C1 segment of cervical spinal cord (tissue), 14 donors: ENCODE measurements at places on chromosomes 12 and 14.

- no peak for DNase-seq
Observed at GRCh38 chr14:99042381-99043266, 229.4 kb downstream of the BCL11B start.

- DNase-seq, result no peak
Observed at GRCh38 chr14:69887740-69888657, 8.8 kb downstream of the SMOC1 start.

DNA sequence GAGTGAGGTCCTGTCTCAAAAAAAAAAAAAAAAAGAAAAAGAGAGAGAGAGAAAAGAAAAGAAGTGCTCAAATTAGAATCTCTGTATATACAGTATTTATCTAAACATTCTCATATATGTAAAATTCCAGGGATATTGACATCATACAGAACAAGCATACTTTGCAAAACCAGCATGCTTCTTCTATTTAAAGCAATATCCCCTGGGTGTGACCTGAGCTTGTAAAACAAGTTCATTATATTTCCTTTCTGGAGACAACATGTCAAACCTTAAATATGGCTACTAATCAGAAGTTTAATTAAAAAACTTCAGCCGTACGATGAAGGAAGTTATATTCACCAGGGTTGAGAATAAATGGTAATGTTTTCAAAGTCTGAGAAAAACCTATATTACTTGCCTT is 175.8 kb upstream of the HMGA2 start:
- no peak for DNase-seq

- DNase-seq, result no peak
Observed at GRCh38 chr14:21868442-21869046, 194.9 kb upstream of the OR4E1 start.

DNA sequence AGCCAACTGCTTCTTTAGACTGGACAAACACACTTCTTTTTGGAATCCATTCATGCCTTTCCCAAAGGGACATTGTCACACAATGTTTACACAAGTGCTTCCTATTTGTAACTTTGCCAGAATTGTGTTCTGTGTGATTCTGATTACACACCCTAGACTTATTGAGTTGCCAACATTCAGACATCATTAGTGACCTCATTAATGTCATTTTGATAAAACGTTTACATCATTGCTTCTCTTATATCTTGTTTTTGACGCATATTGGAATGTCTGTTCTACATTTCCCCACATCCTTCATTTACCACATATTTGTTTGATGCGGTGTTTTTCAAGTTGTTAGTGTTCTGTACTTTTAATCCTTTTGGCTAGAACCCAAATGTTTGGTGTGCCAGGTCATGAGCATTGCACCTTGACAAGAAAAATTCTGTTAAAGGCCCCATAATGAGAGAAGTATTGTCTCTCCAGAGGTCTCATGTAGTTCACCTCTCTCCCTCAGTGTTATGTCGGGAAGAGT is 305.5 kb downstream of the AEBP2 start:
- no peak for DNase-seq

DNA sequence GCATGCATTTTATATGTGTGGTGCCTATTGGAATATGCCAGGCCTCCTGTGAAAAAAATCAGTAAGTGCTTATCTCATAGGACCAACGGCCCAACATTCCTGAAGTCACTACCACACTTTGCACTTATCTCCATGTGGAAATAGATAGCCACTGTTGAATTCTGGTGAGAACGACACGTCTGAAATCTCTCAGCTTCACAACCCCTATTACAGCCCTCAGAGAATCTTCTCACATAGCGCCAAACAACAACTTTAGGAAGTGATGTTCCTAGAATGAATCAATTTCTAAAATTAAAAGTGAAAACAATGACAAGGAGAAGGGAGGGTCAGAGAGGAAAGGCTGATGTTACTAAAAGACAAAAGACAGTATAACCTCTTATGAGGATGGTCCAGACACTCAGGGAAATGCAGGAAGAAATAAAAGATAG is 270.8 kb upstream of the BTG1 start:
- DNase-seq, result no peak

- no peak for DNase-seq
Observed at GRCh38 chr12:121355818-121356217, 3.6 kb upstream of the ANAPC5 start.

DNA sequence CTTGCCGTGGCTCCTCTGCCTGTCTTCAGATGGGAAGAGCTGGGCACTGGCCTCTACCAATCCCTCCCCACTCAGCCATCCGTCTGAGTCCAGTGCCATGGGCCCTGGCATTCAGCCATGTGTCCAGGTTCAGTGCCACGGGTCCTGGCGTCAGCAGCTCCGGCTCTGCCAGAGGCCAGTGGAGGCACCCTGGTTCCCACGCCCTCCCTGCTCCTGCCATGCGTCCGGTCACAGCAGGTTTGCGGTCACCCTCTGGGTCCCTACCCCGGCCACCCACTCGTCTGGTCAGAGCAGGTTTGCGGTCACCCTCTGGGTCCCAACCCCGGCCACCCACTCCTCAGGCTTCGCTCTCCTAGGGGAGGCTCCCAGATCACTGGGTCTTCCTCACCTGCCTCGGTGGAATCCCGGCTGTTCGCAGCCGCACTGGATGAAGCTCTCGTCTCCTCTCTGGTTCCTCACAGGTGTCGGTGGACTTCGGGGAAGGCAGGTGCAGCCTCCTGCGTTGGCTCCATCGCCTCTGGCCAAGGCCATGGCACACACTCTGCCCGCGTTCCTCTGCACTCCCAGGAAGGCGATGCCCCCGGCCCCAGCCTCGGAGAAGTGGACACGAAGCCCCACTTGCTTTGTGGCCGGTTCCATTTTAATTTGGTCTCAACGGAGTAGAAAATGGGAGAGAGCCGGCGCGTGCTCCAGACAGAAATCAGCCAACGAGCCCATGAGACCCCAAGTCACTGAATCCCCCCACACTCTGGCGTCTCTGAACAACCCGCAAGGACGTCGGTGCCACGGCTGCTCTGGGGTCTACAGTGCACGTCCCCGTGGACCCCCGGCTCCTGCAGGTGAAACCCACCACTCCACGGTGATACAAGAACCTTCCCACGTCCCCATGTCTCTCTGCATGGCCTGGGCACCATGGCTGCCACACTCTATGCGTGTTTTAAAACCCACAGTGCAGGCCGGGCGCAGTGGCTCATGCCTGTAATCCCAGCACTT is 47.8 kb upstream of the FBRSL1 start:
- no peak for DNase-seq

DNA sequence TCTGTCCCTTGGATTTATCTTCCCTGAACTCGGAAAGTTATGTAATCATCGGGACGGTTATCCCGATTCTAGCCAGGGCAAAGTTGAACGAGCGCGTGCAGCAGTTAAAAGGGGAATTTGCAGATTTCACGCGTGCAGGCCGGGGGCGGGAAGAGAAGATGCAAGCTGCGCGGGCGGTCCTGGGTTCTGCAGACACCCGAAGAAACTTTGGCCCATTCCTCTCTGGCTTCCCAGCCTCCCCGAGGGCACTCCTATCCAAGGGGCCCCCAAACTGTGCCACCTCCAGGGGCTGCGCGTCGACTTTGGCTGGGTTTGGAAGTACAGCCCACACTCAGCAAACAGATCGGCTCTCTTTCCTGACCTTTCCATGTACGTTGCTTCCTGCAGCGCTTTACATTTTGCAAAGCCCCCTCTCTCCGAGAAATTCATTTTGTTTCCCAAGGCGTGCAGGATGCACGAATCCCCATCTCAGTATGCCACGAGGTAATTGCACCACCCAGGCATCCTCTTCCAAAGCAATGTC is 941 bp upstream of the PPP1CC start:
- no peak for DNase-seq

DNA sequence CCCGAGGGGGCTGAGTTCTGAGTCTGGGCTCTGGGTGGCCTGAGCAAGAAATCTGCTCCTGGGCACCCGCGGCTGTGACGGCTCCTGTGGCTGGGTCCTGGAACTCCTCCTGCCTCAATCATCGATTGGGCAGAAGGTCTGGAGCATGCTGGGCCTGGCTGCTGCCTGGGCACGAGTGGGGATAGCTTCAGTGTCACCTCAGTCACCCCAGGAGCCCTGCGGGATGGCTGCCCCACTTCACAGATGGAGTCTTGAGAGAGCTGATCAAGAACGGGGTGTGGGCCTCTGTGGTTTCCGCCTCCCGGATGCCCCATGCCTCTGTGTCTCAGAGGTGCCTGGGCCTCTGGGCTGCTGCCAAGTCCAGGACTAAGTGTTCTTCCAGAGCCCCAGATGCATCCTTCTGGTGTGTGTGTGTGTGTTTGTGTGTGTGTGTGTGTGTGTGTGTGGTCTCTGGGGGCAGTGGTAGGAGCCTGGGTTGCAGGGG is 185.6 kb upstream of the C14orf180 start:
- no peak for DNase-seq

- no peak for DNase-seq
Observed at GRCh38 chr12:95517246-95517645, 34.0 kb downstream of the USP44 start.

DNA sequence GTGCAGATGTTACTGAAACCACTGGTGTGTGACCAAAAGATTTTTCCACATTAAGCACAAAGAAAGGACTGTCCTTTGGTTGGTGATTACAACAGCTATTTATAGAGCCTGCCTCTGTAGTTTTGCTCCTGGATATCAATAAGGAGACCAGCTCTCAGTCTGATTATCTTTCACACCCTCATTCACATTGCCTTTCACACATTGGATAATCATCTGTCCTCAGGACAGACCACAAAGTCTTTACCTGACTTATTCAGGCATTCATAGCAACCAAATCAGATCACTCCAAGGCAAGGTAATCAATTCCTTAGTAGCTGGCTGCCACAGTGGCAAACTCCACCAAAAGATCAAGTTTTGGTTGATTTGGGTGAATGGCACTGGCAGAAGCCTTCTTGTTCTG is 59.6 kb upstream of the CPSF6 start:
- DNase-seq, result no peak

DNA sequence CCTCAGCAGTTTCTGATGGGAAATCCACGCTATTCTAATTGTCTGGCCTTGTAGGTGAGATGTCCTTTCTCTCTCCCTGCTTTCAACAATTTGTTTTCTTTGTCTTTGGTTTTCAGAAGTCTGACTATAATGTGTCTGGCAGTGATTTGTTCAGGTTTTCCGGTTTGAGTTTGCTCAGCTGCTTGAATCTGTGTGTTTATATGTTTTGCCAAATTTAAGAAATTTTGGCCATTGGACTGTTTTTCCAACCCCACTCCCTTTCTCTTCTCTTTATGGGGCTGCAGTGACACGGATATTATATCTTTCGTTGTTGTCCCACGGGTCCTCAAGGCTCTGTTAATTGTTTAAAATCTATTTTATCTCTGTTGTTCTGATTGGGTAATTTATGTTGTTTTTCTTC is 105.0 kb downstream of the ADGRD1 start:
- no peak for DNase-seq

- no peak for DNase-seq
Observed at GRCh38 chr12:44694017-44694416, 182.1 kb downstream of the NELL2 start.

DNA sequence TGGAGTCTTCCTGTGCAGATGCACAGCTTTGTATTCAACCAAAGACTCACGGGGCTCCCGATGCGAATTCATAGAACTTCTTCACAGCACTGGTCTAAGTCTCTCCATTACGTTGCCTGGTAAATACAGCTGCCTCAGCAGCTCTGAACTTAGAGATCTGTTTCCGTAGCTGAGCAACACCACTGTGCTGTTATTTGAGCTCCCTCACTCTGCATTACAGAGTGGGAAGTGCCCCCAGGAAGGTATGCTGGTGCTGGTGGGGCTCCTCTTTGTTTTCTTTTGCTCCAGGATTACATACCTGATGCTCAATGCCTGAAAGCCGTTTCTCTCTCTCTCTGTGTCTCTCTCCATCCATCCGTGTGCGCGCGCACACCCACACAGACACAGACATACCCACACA is 227.5 kb upstream of the RMST start:
- DNase-seq, result no peak

GRCh38 chr12:49021292-49021915 is 2.8 kb upstream of the PRKAG1 start:
- DNase-seq, result no peak

- DNase-seq, result no peak
Observed at GRCh38 chr14:59275668-59276067, 87.2 kb downstream of the DAAM1 start.

- no peak for DNase-seq
Observed at GRCh38 chr14:70651522-70651921, 9.8 kb downstream of the TTC9 start.

DNA sequence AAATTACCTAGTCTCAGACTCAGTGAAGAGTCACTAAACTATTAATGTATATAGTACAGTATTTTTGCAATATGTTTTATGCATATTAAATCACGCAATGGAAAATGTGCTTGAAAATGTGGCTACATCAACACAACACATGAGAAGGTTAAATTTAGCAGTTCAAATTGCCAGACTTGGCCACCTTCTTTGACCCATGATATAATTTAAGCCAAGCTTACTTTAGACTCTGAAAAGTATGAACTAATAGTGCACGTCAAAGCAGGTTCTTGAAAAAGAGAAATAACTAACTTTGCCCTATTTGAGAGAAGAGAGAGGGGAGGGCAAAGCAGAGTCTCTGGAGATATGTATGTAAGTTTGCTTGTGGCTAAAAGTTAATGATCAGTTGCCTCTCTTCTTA is 68.7 kb downstream of the SLC16A7 start:
- DNase-seq, result no peak

DNA sequence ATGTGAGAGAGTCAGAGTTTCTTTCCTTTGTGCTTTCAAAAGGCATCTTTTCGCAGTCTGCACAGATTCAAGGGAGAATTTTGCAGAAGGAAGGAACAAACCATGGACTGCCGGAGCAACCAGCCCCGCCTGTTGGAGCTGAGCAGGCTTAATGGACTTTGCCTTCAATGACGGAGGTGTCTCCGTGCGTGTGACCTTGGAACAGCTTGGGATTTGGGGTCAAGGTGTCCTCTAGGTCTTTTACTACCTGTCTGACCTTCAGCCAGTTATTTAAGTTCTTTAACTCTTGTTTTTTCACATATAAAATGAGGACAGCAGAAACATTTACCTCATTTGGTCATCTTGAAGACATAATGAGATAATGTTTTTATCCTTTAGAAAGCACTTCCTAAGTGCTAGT is 4.1 kb downstream of the FGF23 start:
- no peak for DNase-seq

- no peak for DNase-seq
Observed at GRCh38 chr14:25250516-25250915, 200.6 kb upstream of the STXBP6 start.

GRCh38 chr14:64826845-64827244 is 52.9 kb downstream of the SPTB start:
- no peak for DNase-seq

DNA sequence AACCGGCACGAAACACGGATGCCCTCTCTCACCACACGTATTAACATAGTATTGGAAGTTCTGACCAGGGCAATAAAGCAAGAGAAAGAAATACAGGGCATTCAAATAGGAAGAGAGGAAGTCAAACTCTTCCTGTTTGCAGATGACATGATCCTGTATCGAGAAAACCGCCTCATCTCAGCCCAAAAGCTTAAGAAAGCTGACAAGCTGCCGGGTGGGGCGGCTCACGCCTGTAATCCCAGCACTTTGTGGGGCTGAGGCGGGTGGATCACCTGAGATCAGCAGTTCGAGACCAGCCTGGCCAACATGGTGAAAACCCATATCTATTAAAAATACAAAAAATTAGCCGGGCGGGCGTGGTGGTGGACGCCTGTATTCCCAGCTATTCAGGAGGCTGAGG is 17.7 kb downstream of the OR6S1 start:
- DNase-seq, result no peak

- no peak for DNase-seq
Observed at GRCh38 chr12:110941391-110941790, 21.0 kb upstream of the MYL2 start.
